ENCODE measurements at places on chromosomes 2 and 18.

GRCh38 chr18:55221622-55222021 lies 262.4 kb upstream of the CCDC68 start:
- DNase-seq: no peak

- no peak for DNase-seq
Measured at GRCh38 chr18:61651880-61652268, 240.9 kb downstream of the RNF152 start.

DNA sequence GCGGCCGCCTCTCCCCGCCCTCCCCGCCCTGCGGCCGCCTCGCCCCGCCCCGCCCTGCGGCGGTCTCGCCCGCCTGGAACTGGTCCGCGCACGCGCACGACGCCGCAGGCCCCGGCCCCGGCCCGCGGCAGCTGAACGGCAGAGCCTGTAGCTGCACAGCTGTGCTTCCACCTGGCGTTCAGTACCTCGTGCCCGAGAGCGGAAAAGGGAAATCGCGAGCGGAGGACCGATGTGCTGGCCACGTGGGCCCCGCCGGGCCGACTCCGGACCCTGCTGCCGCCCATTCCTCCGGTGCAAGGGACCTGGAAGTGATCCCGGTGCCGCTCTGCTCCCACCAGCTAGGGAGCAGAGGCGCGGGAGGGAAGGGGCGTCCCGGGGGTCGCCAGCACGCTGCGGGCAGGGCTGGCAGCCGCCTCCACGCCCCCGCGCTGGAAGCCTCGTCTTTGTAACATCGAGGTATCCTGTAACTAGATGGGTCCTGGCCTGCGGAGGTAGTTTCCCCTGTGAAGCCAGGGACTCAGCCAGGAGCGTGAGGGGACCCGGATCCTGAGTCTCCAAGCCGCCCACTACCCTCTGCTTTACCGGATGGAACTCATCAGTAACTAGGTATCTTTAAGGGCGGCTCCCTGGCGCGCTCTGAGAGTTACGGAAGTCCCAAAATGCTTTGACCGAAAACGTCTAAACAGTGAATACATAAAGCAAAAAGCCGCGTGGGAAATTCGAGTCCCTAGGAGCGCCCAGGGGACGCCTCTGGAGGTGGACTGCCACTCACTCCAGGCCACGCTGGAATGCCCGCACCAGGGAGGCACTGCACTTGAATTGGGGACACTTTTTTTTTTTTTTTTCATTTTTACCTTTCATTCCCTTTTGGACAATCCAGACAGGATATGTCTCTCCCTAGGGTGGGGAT lies 704 bp upstream of the ODC1 start:
- no peak for DNase-seq

DNA sequence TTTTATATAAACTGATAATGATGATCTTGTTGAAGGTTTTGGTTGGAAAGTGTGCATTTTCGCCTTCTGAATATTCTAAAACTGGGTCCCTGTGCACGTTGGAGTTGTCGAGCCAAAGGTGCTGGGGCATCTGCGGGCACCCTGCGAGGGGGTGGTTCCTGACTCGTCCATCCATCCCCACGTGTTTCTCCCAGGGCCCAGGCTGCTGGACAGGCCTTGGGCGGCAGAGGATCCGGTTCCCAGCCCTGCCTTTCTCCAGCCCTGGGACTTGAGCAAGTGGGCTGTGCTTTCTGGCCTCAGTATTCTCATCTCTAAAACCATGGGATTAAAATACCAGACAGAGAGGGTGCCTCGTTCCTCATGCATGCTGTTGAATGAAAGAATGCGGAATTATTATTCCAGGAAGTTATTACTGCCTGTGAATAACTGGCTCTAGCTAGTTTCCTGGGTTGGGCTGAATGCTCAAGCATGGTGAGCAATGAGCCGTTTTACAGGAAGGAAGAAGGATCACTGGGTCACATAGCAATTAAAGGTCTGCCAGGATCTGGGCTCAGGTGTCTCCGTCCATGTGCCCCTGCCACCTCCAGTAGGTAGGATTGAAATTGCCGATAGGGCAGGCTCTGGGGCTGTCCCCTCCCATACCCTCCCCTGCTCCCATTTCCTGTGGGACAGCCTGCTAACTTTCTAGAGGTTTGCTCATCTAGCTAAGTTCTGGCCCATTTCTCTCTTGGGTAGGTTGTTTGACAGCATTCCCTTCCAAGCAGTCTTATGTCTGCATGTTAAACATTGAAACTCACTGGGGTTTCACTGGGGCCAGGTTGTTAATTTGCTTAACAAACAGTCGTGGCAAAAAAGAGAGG lies 77.2 kb upstream of the HS6ST1 start:
- DNase-seq: no peak

DNA sequence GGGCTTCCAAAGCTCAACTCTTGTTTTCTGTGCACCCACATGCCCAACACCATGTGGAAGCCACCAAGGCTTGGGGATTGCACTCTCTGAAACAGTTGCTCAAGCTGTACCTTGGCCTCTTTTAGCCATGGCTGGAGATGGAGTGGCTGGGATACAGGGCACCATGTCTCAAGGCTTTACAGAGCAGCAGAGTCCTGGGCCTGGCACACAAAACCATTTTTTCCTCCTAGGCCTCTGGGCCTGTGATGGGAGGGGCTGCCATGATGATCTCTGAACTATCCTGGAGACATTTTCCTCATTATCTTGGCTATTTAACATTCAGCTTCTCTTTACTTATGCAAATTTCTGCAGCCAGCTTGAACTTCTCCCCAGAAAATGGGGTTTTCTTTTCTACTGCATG lies 179.7 kb upstream of the LRP1B start:
- no peak for DNase-seq

DNA sequence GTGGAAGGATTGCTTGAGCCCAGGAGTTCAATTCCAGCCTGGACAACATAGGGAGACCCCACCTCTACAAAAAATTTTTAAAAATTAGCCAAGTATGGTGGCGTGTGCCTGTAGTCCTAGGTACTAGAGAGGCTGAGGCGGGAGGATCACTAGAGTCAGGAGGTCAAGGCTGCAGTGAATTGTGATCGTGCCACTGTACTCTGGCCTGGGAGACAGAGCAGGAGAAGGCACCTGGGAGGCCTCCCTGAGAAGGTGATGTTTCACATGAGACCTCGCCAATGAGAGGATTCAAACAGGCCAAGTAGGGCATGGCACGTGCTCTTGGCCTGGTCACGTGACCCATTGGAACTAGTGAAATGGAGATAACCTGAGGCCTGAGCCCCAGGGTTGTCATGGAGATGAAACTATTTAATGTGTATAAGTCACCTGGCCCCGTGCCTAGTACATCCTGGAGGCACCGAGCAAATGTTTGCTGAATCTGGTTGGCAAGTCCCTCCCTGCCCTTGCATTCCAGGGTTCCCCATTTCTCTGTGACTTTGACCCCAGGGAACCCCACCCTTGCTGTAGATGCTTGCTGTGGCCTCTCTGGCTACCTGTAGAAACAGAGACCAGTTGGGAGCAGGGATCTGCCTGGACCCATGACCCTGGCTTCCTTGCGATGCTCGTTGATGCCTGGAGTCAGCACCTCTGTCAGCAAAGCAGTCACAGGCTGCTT lies 26.1 kb upstream of the ROCK2 start:
- no peak for DNase-seq

GRCh38 chr2:215949991-215950404 lies 63.4 kb downstream of the MREG start:
- DNase-seq: peak; percentile 14

- DNase-seq: no peak
Measured at GRCh38 chr2:134499307-134499926, 219.4 kb downstream of the TMEM163 start.

DNA sequence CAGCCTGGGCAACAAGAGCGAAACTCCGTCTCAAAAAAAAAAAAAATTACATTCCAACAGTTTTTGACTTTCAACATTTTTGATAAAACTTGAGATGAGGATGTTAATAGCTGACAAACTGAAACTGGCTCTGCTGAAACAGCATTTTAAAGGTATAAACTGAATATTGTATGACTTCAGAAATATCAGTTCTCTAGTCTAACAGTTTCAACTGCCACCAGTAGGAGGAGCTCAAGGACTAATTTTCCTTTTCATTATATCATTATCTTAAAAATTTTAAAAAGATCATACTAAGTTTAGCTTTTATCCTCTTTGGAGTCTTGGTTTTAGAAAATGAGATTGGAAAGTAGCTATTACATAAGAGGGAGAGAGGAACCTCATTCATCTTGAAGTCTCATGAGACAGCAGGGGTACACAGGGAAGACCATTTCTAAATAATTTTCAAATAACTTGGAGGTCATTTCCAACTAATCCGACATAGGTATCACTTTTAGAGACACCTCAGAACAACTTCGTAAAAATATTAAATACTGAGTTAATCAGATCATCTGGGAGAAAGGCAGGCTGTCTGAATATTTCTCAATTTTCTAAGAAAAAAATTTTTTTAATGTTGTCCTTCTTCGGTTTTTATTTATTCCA lies 37.6 kb upstream of the MCM6 start:
- DNase-seq: no peak

GRCh38 chr2:120253021-120253882 lies 600 bp downstream of the RALB start:
- peak; percentile 65 for DNase-seq

- no peak for DNase-seq
Measured at GRCh38 chr2:33130054-33130447, 183.3 kb downstream of the LTBP1 start.

DNA sequence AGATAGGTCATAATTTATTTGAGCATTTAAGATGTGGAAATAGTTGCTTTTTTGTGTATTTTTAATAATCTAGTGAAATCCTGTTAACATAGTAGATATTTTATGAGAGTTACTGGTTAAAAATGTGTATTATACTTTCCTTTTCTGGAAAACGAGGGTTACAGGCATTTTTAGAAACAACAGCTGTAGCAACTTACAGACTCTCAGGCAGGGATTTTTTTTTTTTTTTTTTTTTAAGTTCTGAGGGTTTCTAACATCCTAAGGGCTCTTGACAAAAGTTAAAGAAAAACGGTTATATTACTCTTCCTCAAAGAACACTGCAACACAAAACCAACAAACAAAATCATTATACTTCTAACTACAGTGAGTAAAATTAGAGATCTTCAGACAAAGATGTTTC lies 205.9 kb downstream of the ACKR3 start:
- no peak for DNase-seq

- DNase-seq: no peak
Measured at GRCh38 chr2:70042246-70042645, 45.0 kb upstream of the PCBP1 start.

DNA sequence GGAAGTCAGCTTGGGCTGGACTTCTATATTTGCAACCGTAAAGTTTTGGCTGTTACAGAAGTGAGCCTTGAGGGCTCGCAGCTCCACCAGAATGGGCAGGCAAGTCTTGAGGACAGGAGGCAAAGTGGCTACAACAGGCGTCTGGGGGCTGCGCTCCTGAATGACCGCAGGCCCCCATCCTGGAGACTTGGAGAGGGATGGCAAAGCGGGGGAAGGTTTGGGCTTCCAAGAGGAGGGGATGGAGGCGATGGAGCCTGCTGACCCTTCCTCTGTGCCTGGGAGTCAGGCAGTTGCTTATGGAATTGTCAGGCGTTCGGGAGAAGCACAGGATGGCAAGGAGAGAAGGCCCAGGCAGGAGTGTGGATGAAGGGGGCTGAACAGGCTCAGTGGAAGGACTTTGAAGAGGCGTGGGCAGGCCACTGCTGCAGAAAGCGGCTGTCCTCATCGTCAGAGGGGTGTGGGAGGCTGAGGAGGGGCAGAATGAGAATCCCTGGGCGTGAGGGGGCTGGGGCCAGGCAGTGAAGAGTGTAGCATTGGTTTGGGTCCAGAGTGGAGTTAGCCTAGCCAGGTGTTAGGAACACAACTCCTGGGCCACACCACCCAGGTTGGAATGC lies 72.3 kb downstream of the INHBB start:
- no peak for DNase-seq

DNA sequence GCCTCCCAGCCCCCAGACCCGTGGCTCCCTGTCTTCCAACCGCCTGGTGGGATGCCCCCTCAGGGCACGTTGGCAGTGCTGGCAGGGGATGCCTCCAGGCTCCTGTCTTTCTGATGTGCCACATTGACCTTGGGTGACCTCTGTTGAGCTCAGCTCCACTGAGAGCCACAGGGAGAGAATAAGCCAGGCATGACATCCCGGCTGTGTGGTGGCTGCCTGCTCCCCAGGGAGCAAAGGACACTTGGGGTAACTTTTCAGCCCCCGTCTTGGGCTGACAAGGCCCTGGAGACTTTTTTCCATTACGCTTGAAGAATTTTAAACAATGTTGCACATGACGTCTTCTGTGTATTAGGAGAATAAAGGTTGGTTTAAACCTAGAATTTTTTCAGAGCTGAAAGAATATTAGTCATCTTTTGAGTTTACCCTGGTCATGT lies 246.0 kb downstream of the TSN start:
- no peak for DNase-seq

DNA sequence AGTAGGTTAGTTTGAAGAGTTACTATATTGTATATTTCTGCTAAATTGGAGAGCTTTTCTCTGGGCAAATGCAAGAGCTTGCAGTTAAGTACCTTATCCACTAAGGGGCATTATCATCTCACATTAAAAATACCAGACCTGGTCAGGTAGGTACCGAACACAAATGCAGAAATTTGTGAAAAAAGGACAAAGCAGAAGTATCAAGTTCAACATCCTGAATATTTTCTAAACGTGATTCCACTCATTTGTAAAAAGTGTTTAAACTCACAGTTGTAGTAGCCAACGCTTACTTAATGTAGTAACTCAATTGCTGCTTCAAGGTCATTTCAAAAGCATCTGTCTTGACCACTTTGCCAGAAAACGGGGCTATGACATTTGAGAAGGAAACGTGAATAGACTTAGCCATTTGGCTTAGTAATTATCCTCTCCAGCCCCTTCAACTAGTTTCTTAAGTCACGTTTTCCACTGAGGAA lies 52.1 kb downstream of the CYRIA start:
- no peak for DNase-seq

DNA sequence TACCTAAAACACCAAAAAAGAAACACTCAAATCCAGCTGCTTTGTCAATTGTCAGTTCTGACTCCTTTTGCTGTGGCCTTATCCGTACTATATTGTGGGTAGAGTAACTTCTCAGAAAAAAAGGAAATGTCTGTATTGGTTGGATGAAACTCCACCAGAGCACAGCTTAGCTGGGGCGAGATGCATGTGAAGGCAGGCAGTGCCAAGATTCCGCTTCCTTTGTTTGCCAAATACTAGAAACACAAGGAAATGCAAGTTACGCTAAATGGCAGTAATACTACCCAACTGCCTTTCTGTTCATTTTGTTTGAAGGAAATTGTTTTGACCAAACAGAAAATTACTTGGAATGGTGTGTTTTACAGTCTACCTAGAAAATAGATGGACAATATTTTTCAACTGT lies 10.0 kb downstream of the KLF11 start:
- no peak for DNase-seq

Data from CMK (cell line).